ENCODE measurements at places on chromosomes 11 and 22. TPM values are rescaled to one million over a fixed set of nuclear protein-coding genes. Genes with fewer than 3 reads are reported as not detected.

ST14 gene
- total RNA-seq, result 1.2 TPM

PEX16 gene
- 32.2 TPM for total RNA-seq

CCDC87 gene
- total RNA-seq, result 0.83 TPM

VSIG10L2 gene
- 0.39 TPM for total RNA-seq

MTNR1B gene
- total RNA-seq, result not detected
